ENCODE measurements at places on chromosomes 7 and 10. TPM values are rescaled to one million over a fixed set of nuclear protein-coding genes. Genes with fewer than 3 reads are reported as not detected.

- DNase-seq, result peak; percentile 88
These were observed 5.0 kb downstream of the MYO1G start for GRCh38 chr7:44973610-44974401.

- DNase-seq, result no peak
These were observed 225.9 kb downstream of the TRIL start for GRCh38 chr7:28732071-28732869.

- no peak for DNase-seq
These were observed 24.4 kb downstream of the CSGALNACT2 start for GRCh38 chr10:43162604-43163003.

DNA sequence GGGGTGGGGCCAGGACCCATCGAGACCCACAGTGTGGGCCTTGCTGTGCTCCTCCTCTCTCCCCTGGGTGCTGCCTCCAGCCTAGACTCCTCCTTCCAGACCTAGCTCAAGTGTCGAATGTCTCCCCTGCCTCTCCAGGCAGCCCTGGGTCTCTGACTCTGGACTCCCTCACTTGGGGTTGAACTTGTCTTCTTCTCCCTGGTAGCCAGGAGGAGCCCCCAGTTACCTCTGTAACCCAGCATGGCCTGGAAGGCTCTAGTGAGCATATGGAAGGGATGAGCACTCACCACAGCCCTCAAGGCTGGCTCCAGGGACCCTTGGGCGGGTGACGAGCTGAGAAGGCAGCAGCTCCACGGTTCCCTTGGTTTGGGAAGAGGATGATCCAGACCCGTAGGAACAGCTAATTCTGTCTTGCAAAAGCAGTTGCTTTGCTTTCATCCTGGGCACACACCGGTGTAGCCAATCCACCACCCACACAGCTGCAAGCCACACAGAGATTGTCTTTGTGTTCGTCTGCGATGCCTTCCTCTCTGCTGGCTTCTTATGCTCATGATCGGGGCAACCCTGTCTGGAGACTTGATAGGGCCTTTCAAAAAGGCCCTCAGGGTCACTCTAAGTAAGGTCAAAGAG lies 52.3 kb upstream of the ANTXRL start:
- DNase-seq, result peak; percentile 36

DNA sequence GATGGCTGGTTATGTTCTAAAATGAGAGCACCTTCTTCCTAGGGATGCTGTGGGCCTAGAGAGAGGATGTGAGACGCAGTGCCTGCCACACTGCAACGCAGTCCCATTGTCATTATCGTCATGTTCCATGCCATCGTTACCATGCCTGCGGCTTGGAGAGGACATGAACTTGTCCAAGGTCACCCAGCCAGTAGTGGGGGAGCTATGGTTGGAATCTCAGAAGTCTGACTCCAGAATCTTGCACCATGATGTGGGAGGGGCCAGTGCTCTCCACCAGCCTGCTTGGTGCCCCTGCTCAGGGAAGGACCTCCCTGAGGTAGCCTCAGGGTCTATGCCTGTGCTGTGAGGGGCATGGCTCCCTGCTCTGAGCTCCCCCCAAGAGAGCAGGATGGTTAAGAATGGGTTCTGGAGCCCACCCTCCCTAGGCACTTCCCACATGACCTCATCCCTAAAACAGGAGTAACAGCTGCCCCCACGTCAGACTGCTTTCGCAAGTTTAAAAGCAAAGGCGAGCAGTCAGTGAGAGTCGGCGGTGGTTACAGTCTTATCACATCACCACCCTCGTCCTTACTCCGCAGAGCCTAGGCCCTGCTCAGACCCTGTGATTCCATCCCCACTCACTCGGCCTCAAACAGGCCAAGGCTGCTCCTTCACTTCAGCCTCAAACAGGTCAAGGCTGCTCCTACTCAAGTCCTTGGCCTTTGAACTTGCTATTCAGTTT lies 50.4 kb downstream of the HABP2 start:
- DNase-seq, result no peak

GRCh38 chr7:69129524-69129923 lies 468.8 kb upstream of the AUTS2 start:
- no peak for DNase-seq

DNA sequence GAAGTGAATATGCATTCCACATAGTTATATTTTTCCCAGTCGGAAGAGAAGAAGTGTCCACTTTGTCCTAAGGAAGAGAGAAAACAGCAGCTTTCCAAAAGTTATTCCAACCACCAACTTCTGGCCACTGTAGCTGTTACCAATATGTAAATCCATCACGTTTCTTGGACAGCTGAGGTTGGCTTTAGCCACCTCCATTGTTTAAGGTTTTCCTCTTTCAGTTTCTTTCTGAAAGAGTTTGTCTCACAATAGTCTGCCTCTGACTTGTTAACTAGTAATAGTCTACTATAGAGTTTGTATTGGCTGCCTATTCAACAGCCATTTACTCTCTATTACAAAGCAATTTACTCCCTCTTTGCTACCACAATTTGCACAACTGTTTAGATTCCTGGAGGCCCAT lies 457.6 kb upstream of the LRRN3 start:
- DNase-seq, result no peak

The PSPH gene
- total RNA-seq, result 5.0 TPM

The NEBL gene
- 3.5 TPM for total RNA-seq

Data from posterior vena cava (tissue), 2 donors.